Sigmoid colon (tissue), 7 donors: ENCODE measurements at places on chromosomes 1 and 21.

- peak overlapping the region; percentile 30 for H3K27ac ChIP-seq
- H3K36me3 ChIP-seq, result peaks cover 14% of the 10 kb centered on the region
- H3K4me1 ChIP-seq, result peaks cover 26% of the 10 kb centered on the region
- peak; percentile 6 for DNase-seq
- H3K27me3 ChIP-seq, result no peaks in the 10 kb centered on the region
Measured at GRCh38 chr1:156203331-156203730, 9.4 kb downstream of the SLC25A44 start.

- H3K4me1 ChIP-seq, result no peaks in the 10 kb centered on the region
- H3K36me3 ChIP-seq, result no peaks in the 10 kb centered on the region
- H3K4me3 ChIP-seq, result no peak overlapping the region
- no peak for DNase-seq
Measured at GRCh38 chr1:227369102-227369760, 50.9 kb upstream of the CDC42BPA start.

DNA sequence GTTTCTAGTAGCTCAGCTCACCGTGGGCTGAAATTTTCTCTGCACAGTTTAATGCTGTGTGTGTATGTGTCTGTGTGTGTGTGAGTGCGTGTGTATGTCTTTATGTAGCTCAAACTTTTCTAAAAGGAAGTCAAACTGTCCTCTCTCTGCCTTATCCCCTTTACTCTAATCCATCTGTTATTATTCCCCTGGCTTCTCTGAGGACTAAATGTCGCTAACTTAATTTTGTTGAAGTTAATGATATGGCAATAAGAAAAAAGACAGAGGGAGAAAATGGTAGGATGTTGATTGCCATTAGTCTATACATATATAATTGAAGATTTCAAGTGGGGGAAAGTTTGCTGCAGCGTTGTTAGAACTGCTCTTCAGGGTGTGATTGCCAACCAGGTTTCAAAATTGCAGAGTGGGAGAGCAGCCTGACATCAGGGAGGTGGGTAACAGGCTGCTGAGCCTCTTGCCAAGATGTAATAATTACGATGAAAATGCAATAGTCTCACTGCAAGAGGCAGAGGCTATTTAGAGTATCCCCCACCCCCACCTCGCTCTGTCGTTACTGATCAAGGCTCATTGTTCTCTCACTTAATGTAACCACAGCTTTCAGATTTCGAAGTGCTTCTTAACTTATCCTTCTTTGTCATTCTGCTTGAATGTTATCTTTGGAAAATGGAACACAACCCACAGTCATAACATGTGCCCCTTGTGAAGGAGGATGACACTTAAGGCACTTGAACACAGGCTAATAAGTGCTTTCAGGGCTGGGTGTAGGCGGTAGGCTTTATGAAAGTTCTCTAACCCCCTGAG lies 559.0 kb upstream of the PLXNA2 start:
- DNase-seq, result no peak
- H3K27me3 ChIP-seq, result no peaks in the 10 kb centered on the region
- H3K4me3 ChIP-seq, result no peak overlapping the region
- no peaks in the 10 kb centered on the region for H3K4me1 ChIP-seq
- no peak overlapping the region for H3K27ac ChIP-seq
- H3K36me3 ChIP-seq, result no peaks in the 10 kb centered on the region

GRCh38 chr1:62425041-62425440 lies 11.8 kb upstream of the USP1 start:
- H3K4me3 ChIP-seq, result no peak overlapping the region
- DNase-seq, result no peak
- H3K27ac ChIP-seq, result no peak overlapping the region

DNA sequence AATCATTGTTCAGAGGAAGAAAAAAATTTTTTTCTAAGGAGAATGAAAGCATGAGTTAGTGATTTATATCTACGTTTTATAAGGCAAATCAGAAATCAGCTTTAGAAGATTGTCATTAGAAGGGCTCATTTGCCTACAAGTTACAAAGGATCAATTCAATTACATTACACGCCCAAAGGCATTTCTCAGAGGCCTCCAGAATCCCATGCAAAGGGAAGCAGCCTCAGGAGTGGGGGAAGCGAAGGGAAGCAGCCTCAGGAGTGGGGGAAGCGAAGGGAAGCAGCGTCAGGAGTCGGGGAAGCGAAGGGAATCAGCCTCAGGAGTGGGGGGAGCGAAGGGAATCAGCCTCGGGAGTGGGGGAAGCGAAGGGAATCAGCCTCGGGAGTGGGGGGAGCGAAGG lies 206.2 kb downstream of the GREM2 start:
- peaks cover 12% of the 10 kb centered on the region for H3K4me1 ChIP-seq
- no peak overlapping the region for H3K27ac ChIP-seq
- no peak overlapping the region for H3K4me3 ChIP-seq
- H3K36me3 ChIP-seq, result no peaks in the 10 kb centered on the region

GRCh38 chr1:231248778-231249177 lies 7.8 kb downstream of the GNPAT start:
- H3K36me3 ChIP-seq, result peaks cover 28% of the 10 kb centered on the region
- H3K27me3 ChIP-seq, result no peaks in the 10 kb centered on the region
- H3K27ac ChIP-seq, result no peak overlapping the region
- no peak overlapping the region for H3K4me3 ChIP-seq
- H3K4me1 ChIP-seq, result no peaks in the 10 kb centered on the region

- H3K4me1 ChIP-seq, result no peaks in the 10 kb centered on the region
- H3K4me3 ChIP-seq, result no peak overlapping the region
- H3K36me3 ChIP-seq, result peaks cover 54% of the 10 kb centered on the region
- no peak for DNase-seq
Measured at GRCh38 chr1:88777604-88778149, 93.6 kb downstream of the PKN2 start.

- DNase-seq, result no peak
- H3K4me1 ChIP-seq, result no peaks in the 10 kb centered on the region
- no peaks in the 10 kb centered on the region for H3K27me3 ChIP-seq
- H3K36me3 ChIP-seq, result peaks cover 84% of the 10 kb centered on the region
- H3K27ac ChIP-seq, result no peak overlapping the region
Measured at GRCh38 chr1:244409701-244410100, 42.0 kb downstream of the ADSS2 start.

- H3K27ac ChIP-seq, result no peak overlapping the region
- no peaks in the 10 kb centered on the region for H3K4me1 ChIP-seq
- no peak for DNase-seq
- no peak overlapping the region for H3K4me3 ChIP-seq
- no peaks in the 10 kb centered on the region for H3K27me3 ChIP-seq
Measured at GRCh38 chr1:171794085-171794484, 12.6 kb downstream of the METTL13 start.

DNA sequence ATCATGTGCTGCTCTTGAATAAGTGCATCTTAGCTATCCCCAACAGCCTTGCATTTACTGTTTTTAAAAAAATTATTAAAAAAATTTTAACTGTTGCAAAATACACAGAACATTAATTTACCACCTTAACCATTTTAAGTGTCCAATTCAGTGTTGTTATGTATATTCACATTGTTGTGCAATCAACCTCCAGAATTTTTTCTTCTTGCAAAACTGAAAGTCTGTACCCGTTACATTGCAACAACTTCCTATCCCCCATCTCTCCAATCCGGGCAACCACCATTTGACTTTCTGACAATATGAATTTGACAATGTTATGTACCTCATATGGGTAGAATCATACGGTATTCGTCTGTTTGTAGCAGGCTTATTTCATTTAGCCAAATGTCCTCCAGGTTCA lies 83.1 kb downstream of the FMN2 start:
- no peak overlapping the region for H3K4me3 ChIP-seq
- no peak overlapping the region for H3K27ac ChIP-seq
- H3K36me3 ChIP-seq, result no peaks in the 10 kb centered on the region
- H3K4me1 ChIP-seq, result no peaks in the 10 kb centered on the region

DNA sequence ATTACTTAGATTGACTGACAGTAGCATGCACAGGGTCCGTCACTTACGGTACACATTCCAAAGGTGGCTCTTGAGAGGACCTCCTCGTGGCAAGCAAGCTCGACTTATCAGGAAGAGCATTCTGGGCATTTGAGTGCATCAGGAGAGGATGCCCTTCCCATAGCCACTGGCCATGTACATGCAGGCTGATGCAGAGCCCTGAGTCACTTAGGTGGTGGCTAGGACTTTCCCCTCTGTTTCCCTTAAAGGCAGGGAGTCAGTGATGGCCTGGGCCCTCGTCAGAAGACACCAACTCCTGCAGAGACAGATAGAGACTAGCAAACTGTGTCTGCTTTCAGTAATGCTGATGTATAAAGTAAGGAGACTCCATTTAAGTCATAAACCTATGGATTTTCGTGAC lies 12.9 kb downstream of the EXO1 start:
- no peaks in the 10 kb centered on the region for H3K36me3 ChIP-seq
- no peak overlapping the region for H3K27ac ChIP-seq
- no peaks in the 10 kb centered on the region for H3K27me3 ChIP-seq
- DNase-seq, result no peak
- H3K4me3 ChIP-seq, result no peak overlapping the region

DNA sequence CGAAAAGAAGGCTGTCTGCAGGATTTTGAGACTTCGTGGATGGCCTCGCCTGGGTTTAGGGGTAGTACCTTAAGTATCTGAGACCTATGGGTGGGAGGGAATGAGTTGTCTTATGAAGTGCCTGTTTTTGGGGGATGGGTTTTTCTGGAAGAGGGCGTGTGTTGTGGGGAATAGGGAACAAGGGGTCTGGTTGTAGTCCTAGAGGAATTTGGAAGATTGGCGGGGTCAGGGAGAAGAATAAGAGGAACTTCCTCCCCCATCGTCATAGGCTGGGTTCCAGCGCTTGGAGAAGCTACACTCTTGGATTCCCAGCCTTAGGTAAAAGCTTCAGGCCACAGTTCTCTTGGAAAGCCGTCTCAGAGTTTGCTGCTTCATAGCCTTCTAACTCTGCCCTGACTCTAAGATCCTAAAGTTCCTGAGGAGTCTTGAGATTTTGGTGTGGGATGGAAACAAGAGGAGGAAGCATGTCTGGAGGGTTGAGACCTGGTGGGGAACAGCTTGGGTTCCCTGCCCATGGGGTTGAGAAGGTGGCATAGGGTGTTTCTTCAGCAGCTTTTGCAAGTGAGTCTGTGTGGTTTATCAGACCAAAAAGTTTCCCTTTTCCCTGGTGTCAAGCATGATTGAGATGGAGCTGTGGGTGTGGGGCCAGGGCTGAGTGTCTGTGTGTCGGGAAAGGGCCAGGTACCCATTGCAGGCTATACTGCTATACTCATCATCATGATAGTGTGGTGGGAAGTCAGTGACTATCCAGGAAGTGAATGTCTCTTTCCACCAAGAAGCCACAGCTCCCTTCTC lies 1.8 kb downstream of the VANGL2 start:
- H3K27me3 ChIP-seq, result no peaks in the 10 kb centered on the region
- no peak overlapping the region for H3K4me3 ChIP-seq
- H3K36me3 ChIP-seq, result no peaks in the 10 kb centered on the region
- H3K27ac ChIP-seq, result no peak overlapping the region
- no peak for DNase-seq

- H3K36me3 ChIP-seq, result no peaks in the 10 kb centered on the region
- no peak overlapping the region for H3K4me3 ChIP-seq
- no peaks in the 10 kb centered on the region for H3K4me1 ChIP-seq
- no peaks in the 10 kb centered on the region for H3K27me3 ChIP-seq
- no peak for DNase-seq
Measured at GRCh38 chr1:110893908-110894490, 21.1 kb downstream of the CD53 start.

GRCh38 chr1:9101510-9102146 lies 27.3 kb downstream of the GPR157 start:
- DNase-seq, result peak; percentile 67
- H3K27ac ChIP-seq, result no peak overlapping the region
- peaks cover 4% of the 10 kb centered on the region for H3K36me3 ChIP-seq
- H3K4me3 ChIP-seq, result no peak overlapping the region
- H3K4me1 ChIP-seq, result no peaks in the 10 kb centered on the region

DNA sequence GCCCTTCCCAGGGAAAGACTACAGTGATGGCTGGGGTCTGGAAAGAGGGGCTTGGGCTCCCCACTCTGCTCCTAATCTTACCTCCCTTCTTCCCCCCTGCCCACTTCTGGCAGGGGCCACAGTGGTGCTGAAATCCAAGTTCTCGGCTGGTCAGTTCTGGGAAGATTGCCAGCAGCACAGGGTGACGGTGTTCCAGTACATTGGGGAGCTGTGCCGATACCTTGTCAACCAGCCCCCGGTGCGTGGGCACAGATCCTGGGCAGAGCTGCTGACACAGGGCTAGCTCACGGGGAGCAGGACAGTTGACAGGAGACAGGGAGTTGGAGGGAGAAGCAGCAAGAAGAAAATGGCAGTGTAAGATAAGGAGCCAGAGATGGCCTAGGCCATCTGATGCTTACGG lies 2.4 kb downstream of the SLC27A3 start:
- no peak overlapping the region for H3K4me3 ChIP-seq
- DNase-seq, result no peak

DNA sequence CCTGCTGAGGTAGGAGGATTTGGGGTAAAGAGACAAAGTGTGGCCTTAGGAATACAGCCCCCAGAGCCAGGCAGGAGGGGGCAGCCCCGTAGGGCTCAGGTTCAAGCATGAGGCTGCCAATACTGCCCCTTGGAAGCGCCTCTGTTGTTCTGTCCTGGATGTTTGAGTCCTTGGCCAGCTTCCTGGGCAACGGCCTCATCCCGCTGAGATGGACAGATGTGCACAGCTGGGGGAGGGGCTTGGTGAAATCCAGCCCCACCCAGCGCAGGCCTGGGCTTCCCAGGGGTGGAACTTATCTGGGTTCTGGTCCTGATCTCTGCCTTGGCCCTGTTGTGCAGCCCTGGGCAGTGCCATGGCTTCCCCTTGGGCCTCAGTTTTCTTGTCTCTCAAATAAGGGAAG lies 34.8 kb upstream of the MAN1C1 start:
- H3K36me3 ChIP-seq, result no peaks in the 10 kb centered on the region
- H3K27ac ChIP-seq, result no peak overlapping the region
- no peaks in the 10 kb centered on the region for H3K4me1 ChIP-seq
- H3K27me3 ChIP-seq, result no peaks in the 10 kb centered on the region

DNA sequence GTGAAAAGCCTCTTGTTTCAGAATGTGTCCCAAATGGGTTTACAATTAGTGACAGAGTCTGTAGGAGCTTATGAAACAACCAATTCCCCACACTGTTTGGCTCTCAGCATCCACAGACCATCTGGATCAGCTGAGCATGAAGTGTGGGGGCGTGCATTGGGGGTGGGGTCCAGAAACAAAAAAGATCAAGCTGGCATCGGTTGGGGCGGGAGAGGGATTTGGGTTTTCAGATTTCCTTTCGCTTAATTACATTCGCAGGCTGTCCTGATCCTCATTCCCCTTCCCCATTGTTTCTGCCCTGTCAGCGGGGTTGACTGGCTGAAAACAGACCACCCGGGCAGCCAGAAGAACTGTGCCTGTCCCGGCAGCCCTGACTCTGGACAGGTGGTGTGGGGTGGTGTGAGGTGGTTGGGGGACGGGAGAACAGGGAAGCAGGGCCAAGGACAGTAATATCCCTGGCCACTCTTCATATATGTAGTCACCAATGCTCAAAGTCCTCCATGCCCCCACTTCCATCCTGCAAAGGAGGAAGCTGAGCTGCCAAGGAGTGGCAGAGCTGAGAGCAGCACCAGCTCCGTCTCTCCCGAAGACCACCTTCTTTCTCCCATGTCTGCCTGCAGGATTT lies 92.0 kb downstream of the IER5 start:
- no peaks in the 10 kb centered on the region for H3K27me3 ChIP-seq
- DNase-seq, result no peak
- no peaks in the 10 kb centered on the region for H3K36me3 ChIP-seq
- H3K4me3 ChIP-seq, result no peak overlapping the region
- H3K4me1 ChIP-seq, result no peaks in the 10 kb centered on the region
